Stimulated activated CD4-positive, alpha-beta T cell treated with anti-CD3 and anti-CD28 coated beads, Interleukin-1b, Interleukin-23, amount 100 ng/mL, for 1 hour (primary cell): ENCODE measurements at places on chromosomes 3 and 15.

DNA sequence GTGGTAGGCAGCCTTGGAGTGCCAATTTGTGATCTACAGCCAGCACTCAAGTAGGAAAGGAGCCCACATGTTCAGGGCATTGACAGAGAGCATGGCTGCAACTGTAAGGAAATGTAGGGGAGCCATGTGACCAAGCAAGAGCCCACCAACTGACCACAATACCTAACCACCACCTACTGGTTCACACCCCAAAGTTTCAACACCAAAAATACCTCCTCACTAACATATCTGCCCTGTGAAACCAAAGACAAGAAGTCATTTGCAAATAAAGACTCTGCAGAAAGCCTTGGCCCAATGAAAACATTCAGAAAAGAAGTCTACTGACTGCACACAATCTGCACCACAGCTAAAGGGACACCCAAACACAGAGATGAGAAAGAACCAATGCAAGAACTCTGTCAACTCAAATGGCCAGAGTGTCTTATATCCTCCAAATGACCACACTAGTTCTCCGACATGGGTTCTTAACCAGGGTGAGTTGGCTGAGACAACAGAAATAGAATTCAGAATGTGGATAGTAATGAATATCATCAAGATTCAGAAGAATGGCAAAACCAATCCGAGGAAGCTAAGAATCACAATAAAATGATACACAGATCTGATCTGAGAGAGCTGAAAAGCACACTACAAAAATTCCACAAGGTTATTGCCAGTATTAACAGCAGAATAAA is 40.6 kb downstream of the SLC9C1 start:
- DNase-seq, result no peak

GRCh38 chr15:101545548-101546505 is 56.3 kb upstream of the PCSK6 start:
- no peak for DNase-seq

- no peak for DNase-seq
Measured at GRCh38 chr3:51711352-51712037, 4.6 kb downstream of the GRM2 start.

GRCh38 chr3:175383813-175384212 is 524.7 kb downstream of the NAALADL2 start:
- DNase-seq, result no peak

DNA sequence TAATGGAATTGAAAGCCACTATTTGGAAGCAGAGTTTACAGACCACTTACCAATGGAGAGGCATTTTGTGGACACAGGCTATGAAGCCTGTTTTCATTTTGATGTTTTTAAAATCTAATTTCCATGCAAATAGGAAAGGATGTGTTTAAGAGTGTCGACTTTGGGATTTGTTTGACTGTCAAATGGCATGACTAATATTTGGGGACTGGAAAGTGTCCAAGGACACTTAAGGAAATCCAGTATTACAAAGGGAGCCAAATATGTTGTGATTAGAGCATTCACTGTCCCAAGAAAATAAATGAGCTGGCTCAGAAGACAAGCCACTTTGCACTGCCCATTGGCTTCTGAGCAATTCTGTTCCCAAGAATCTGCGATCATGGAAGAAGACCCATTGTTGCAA is 34.0 kb upstream of the SLC6A11 start:
- DNase-seq, result no peak

DNA sequence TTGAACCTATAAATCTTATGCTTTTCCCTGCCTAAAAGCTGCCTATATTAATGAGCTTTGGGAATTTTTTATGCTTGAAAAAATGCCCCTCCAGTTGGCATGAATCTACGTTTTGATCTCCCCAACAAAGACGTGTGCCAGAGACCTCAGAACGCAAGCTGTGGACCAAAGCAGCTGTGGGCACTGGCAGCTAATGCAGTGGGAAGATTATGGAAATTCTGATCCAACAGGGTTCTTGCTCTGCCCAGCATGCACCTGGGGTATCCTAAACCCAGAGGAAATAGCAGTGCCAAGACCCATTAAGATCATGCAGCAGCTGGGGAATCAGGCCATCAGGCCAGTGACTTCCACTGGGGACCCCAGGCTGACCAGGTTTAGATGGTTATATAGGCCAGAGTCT is 423.0 kb downstream of the ZBBX start:
- DNase-seq, result no peak

DNA sequence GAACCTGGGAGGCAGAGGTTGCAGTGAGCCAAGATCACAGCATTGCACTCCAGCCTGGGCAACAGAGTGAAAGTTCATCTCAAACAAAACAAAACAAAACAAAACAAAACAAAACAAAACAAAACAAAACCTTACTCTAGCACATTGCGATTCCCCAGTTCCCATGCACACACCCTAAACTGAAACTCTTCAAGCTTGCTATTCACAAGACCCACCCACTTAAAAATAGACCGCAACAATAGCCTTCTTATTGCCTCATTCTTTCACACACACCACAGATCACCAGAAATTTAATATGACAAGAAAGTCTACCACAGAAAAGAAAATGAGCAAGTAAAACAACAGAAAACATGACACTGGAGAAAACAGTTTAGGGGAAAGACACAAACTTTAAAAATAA is 598.4 kb downstream of the FHIT start:
- DNase-seq, result no peak
